Activated T-helper 2 cell treated with anti-CD3 and anti-CD28 coated beads, Interferon-gamma antibody, Interleukin-2, Interleukin-4, amounts not matched to agents 10 μg/mL and 5 μg/mL and 100 μg/mL, durations not matched to agents 14 hours and 24 hours and 36 hours (primary cell): ENCODE measurements at places on chromosomes 12 and 14.

- H3K4me1 ChIP-seq = no peaks in the 10 kb centered on the region
- no peak overlapping the region for H3K27ac ChIP-seq
- no peak overlapping the region for H3K4me3 ChIP-seq
- no peaks in the 10 kb centered on the region for H3K36me3 ChIP-seq
- no peak for DNase-seq
- no peaks in the 10 kb centered on the region for H3K27me3 ChIP-seq
These were observed 157.6 kb upstream of the MDGA2 start for GRCh38 chr14:47833011-47833410.

DNA sequence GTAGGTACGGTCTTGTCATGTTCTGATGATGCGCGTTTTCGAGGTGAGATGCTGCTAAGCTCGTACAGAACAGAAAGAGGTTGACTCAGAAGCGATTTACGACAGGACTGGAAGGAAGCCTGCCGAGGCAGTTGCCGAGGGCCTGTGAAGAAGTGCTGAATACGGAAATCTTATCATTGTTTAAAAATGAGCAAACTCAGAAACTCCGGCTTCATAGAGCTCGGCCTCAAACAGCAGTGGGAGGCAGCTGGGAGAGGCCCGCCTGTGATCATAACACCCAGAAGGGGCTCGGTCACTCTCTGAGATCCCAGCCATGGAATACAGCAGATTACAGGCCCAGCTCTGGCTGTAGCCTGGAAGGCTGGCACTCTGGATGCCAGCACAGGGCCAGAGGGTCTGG is 87.4 kb downstream of the CPSF2 start:
- no peak for DNase-seq
- peaks cover 3% of the 10 kb centered on the region for H3K27me3 ChIP-seq

DNA sequence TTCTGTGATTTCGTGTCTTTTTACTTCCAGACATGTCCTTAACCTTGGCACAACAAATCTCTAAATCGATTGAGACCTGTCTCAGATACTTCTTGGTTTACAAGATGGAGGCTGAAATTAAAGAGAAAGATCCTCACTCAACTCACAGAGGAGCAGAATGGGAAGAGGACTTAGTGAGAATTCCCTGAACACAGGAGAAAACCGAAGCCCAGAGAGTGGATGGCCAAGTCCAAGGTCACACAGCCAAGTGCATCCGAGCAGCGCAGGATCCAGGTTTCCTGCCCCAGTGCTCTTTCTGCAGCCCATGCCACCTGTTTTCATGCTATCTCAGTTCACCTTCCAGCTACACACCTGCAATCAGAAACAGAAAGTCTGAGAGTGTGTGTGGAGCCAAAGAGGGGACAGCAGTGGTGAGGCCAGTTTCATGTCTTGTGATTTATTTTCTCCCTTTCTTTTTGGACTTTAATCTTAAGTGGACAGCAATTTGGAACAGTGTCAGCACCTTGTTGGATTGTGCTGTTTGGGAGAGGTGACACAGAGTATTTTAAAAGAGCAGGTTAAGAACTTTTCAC is 22.9 kb upstream of the TCL1B start:
- peaks cover 2% of the 10 kb centered on the region for H3K4me1 ChIP-seq
- DNase-seq = no peak
- H3K4me3 ChIP-seq = no peak overlapping the region

DNA sequence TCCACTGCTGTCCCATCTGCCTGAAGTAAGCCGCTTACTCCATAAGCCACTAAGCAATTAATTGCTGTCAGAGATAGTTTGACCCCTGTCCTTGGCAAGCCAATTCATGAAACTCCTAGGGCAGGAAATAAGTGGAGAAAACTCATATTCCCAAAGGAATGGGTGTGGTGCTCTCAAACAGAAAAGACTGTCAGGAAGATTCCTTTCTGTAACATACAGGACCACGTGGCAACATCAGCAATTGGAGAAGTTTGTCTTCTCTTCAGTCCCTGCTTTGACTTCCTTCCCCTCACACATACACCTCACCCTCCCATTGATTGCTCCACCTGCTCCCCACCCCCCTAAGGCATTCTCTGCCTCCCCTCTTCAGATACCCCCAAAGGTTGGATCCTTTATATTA is 36.2 kb upstream of the MDM1 start:
- peaks cover 44% of the 10 kb centered on the region for H3K4me1 ChIP-seq
- no peak for DNase-seq
- no peak overlapping the region for H3K27ac ChIP-seq
- no peak overlapping the region for H3K4me3 ChIP-seq
- no peaks in the 10 kb centered on the region for H3K27me3 ChIP-seq

GRCh38 chr14:96962337-96962736 is 165.2 kb downstream of the VRK1 start:
- peaks cover 9% of the 10 kb centered on the region for H3K4me1 ChIP-seq
- H3K27me3 ChIP-seq = no peaks in the 10 kb centered on the region
- peak; percentile 11 for DNase-seq

DNA sequence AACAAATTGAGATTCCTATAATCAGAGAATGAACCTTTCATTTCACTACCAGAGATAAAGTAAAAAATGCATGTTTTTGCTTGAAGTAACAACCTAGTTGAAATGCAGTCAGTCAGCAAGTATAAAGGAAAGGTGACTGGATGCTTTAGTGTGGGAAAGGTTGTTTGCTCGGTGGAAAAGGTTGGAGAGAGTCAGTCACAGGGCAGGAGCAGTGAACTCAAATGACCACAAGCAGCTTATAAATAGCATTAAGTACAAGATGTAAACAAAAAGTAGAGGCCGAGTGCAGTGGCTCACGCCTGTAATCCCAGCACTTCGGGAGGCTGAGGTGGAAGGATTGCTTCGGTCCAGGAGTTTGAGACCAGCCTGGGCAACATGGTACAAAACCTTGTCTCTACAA is 98.1 kb upstream of the FGD4 start:
- H3K27ac ChIP-seq = no peak overlapping the region
- no peaks in the 10 kb centered on the region for H3K36me3 ChIP-seq
- H3K4me3 ChIP-seq = no peak overlapping the region

DNA sequence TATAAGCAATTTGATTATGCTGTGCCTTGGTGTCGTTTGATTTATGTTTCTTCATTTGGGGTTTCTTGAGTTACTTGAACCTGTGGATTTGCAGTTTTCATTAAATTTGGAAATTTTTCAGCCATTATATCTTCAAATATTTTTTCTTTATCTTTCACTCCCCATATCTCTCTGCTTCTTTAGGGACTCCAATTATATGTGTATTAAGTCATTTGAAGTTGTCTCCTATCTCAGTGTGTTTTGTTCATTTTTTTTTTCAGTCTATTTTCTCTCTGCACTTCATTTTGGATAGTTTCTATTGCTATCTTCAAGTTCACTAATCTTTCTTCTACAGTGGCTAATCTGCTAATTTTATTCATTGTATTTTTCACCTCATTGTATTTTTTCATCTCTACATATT is 29.4 kb upstream of the RTRAF start:
- H3K4me3 ChIP-seq = no peak overlapping the region
- peaks cover 78% of the 10 kb centered on the region for H3K36me3 ChIP-seq
- DNase-seq = no peak
- no peaks in the 10 kb centered on the region for H3K27me3 ChIP-seq
- H3K27ac ChIP-seq = no peak overlapping the region
- peaks cover 25% of the 10 kb centered on the region for H3K4me1 ChIP-seq

DNA sequence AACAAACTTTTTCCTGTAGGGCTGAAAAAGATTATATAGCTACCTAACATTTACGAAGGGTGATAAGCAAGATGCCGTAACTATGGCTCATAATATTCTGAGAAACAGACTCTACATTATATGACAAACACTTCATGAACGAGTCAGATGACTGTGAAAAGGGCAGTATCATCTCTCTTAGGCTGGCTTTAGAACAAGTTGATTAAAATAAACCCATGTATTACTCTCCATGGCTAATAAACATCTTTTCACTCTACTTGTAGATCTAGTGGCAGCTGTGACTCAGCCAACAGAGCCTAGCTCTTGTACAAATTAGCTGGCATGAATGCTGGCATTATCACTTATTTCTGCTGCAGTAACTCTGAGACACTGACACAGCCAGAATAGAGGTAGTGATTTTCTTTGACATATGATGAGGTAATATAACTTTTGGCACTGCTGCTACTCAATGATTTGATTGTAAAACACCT is 47.1 kb downstream of the SLC2A13 start:
- no peak overlapping the region for H3K27ac ChIP-seq
- H3K36me3 ChIP-seq = no peaks in the 10 kb centered on the region
- H3K4me1 ChIP-seq = no peaks in the 10 kb centered on the region
- no peak for DNase-seq

DNA sequence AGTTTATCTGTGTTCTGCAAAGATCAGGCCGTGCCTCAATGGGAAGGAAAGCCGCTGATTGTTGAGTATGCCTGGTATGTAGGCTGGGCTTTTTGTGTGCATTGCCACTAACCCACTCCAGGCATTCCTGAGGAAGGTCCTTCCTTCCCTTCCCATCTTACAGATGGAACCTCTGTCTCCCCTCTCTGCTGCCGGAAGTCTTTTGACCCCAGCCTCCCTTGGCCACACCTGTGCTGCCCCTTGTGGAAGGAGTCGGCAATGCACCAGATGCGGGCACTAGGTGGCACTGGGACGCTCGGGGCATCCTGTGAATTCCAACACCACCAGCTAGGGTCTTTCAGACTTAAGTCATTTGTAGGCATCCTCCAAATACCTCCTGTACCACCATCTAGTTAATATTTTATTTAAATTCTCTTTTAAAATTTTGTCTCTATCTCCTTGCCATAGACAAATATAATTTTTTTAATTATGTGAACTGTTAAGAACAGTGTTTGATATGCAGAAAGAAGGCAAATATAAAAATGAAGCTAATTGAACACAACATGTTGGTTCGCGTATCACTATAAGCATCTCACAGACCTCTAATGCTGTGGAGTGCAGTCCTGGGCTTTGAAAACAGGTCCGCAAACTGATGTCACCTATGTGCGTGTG is 99.6 kb downstream of the RIN3 start:
- peak; percentile 29 for DNase-seq
- H3K27me3 ChIP-seq = peaks cover 7% of the 10 kb centered on the region
- peaks cover 11% of the 10 kb centered on the region for H3K36me3 ChIP-seq
- H3K27ac ChIP-seq = no peak overlapping the region
- H3K4me1 ChIP-seq = peaks cover 32% of the 10 kb centered on the region

GRCh38 chr12:103978384-103978982 is 12.8 kb downstream of the TDG start:
- DNase-seq = no peak
- H3K27me3 ChIP-seq = no peaks in the 10 kb centered on the region
- H3K27ac ChIP-seq = peak overlapping the region; percentile 36
- H3K4me3 ChIP-seq = no peak overlapping the region
- H3K36me3 ChIP-seq = peaks cover 68% of the 10 kb centered on the region

- H3K27ac ChIP-seq = peak overlapping the region; percentile 53
- DNase-seq = no peak
- H3K36me3 ChIP-seq = peaks cover 60% of the 10 kb centered on the region
- no peak overlapping the region for H3K4me3 ChIP-seq
These were observed 13.5 kb upstream of the SCFD1 start for GRCh38 chr14:30608533-30609006.

DNA sequence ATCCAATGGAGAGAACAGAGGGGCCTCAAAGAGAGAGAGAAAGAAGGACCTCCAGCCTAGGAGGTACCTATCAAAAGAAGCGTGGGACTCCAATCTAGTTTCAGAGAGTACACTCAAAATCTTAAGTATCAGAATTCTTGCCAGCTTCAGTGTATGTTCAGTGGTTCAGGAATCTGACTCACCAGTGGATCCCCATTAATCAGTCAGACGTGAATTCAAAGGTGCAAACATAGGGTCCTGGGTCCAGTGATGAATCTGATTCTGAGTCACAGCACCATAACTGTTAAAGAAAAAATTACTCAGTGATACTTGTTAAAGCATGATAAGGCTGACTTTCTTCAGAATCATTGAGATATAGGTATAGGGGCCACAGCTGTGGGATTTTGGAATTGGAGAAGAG is 33.2 kb downstream of the ETNK1 start:
- H3K36me3 ChIP-seq = peaks cover 48% of the 10 kb centered on the region
- no peak for DNase-seq
- H3K4me3 ChIP-seq = no peak overlapping the region
- H3K27me3 ChIP-seq = no peaks in the 10 kb centered on the region

DNA sequence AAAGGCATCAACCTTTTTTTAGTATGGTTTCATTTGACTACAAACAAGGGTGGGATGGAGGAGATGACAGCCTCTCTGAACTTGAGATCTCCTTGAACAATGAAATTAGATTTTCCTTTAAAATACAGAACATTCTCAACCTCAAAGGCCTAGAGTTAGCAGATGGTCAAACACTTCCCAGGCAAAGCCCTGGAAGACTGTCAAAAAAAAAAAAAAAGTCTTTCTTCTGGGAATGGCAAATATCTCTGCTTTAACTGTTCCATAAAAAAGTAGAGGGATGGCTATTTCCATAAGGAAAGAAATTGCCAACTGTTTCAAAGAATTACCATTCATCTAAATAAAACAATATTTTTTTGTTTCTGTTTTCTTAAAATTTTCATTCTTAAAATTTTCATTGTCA is 870.8 kb downstream of the GALC start:
- H3K4me1 ChIP-seq = no peaks in the 10 kb centered on the region
- no peak overlapping the region for H3K4me3 ChIP-seq
- no peaks in the 10 kb centered on the region for H3K36me3 ChIP-seq
- no peak for DNase-seq
- H3K27me3 ChIP-seq = no peaks in the 10 kb centered on the region

- no peak overlapping the region for H3K4me3 ChIP-seq
- H3K36me3 ChIP-seq = no peaks in the 10 kb centered on the region
- no peaks in the 10 kb centered on the region for H3K4me1 ChIP-seq
- no peaks in the 10 kb centered on the region for H3K27me3 ChIP-seq
- DNase-seq = no peak
- no peak overlapping the region for H3K27ac ChIP-seq
These were observed 180.1 kb downstream of the DACT1 start for GRCh38 chr14:58817846-58818245.

DNA sequence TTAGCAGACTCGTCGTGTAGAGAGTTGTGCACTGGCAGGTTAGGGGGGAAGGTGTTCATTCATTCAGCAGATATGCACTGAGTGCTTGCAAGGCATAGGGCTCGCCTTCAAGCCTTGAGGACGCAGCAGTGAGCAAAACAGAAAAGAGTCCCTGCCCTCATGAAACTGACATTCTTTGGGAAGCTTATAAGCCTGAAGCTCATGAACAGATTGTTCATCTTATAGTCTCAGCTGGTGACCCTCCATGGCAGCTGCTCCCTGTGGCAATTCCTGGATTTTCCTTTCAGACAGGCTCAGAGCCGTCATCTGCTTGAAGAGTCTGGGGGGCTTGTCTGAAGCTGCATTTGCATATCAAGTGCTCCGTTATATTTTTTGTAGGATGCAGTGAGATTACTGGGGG is 148.4 kb downstream of the PRKCH start:
- H3K27me3 ChIP-seq = no peaks in the 10 kb centered on the region
- peaks cover 67% of the 10 kb centered on the region for H3K36me3 ChIP-seq
- DNase-seq = no peak
- no peak overlapping the region for H3K27ac ChIP-seq

DNA sequence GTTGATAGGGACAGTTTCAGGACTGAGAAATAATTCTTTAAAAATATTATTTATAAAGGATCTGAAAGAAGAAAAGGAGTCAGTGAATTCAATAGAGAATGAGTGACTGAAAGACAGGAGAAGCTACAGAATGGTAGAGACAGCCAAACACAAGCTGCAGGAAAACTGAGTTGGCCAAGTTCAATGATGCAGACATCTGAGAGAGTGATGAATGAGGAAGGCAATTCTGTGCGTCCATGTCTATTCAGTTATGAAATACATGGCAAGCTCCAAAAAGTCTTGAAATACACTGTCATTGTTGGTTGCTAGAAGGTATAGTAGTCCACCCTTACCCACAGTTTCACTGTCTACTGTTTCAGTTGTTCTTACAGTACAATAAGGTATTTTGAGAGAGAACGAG is 6.8 kb downstream of the LRRC74A start:
- no peak for DNase-seq
- no peak overlapping the region for H3K4me3 ChIP-seq
- peaks cover 13% of the 10 kb centered on the region for H3K27me3 ChIP-seq
- no peak overlapping the region for H3K27ac ChIP-seq
- no peaks in the 10 kb centered on the region for H3K36me3 ChIP-seq
